ENCODE measurements at places on chromosomes 1 and 21. TPM values are rescaled to one million over a fixed set of nuclear protein-coding genes. Genes with fewer than 3 reads are reported as not detected.

Gene GPR25
- total RNA-seq: not detected

DNA sequence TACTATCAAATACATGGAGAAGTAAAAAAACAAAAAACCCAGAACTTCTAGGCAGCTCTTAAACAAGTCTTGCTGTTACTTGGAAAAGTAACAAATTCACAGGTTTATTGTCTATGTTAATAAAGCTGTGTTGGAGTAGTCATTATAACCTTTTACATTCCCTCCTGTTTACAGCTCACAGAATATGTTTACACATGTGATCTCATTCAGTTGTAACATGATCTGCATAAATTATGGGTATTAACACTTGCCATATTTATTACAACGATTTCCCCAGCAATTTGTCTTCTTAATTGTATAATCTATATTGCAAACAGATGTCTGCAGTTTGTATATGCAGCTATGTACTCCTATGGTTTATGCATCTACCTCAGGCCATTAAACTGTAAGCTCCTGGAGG is 28.6 kb downstream of the ERG start:
- DNase-seq: no peak

GRCh38 chr1:224199679-224200078 is 16.6 kb downstream of the DEGS1 start:
- DNase-seq: no peak

DNA sequence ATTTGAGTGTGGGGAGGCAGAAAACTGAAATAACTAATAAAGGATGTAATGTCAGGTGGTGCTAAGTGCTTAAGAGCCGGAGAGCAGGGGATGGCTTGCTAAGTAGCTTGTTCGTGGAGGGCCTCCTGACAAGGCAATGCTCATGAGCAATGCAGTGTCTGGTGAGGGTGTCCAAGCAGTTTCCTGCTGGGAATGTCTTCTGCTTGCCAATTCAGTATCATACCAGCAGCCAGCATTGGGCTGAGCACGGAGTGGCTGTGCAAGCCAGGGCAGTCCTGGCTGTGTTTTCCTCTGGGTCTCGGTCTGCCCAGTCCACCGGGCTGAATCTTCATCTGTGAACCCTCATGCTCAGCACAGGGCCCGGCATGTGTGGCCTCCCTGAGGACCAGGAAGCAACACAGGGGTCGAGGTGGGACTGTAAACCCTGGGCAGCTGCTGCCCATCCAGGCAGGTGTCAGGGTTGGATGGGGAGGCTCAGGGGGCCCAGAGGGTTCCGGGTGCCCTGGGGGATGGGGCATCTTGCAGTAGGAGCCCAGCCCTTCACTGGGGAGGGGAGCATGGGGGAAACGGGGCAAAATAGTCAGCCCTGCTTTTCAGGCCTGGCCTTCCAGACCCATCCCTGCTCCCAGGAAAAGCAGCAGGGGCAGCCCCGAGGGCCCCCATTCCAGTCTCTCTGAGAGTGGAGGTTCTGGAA is 27.5 kb downstream of the EDN2 start:
- DNase-seq: no peak

DNA sequence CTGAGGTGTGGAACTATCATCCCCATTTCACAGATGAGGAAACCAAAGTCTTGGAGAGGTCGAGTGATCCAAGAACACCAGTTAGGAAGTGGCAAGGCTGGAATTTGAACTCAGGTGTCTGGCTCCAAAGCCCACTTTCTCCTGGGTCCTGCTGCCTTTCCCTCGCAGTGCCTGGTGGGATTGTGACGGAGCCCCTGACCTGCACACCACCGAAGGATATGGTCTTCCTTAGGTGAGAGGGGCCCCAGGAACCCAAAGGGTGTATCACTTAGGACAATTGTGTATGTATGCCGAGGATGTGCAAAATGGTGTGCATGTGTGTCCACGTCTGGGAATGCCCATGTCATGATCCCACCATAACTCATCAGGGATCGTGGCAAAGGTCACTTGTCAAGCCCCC is 392.7 kb downstream of the MATN1 start:
- no peak for DNase-seq
